ENCODE measurements at places on chromosomes 5 and 9.

GRCh38 chr5:192970-193831 lies 1.9 kb downstream of the LRRC14B start:
- DNase-seq, result no peak

DNA sequence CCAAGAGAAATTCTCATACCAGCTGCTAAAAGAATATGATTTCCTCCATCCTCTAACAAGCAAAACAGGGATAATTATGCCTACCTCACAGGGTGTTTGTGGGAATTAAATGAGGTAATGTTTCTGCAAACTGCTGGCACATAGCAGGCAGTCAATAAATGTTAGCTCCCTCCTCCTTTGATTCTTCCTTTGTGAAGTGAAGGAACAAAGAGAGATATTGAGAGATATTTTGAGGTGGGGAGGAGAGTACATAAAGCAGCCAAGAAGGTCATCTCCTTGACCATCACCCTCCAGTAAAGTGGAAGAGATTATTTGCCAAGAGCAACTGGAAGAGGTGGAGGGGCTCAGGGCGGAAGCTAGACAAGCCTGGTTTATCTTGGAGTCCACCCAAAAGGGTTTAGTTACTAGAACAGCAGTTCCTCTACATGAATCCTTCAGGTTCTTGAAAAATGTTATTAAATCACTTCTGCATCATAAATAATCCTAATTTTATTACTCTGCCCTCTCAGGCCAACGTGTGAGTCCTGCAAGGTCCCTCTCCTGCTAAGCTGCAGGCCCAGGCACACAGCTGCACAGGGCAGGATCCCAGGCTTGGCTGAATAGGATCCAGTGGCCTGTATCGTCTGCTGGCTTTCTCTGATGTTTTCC lies 35.0 kb upstream of the TLE1 start:
- no peak for DNase-seq

GRCh38 chr9:29435368-29435767 lies 1862.1 kb upstream of the C9orf72 start:
- DNase-seq, result no peak

DNA sequence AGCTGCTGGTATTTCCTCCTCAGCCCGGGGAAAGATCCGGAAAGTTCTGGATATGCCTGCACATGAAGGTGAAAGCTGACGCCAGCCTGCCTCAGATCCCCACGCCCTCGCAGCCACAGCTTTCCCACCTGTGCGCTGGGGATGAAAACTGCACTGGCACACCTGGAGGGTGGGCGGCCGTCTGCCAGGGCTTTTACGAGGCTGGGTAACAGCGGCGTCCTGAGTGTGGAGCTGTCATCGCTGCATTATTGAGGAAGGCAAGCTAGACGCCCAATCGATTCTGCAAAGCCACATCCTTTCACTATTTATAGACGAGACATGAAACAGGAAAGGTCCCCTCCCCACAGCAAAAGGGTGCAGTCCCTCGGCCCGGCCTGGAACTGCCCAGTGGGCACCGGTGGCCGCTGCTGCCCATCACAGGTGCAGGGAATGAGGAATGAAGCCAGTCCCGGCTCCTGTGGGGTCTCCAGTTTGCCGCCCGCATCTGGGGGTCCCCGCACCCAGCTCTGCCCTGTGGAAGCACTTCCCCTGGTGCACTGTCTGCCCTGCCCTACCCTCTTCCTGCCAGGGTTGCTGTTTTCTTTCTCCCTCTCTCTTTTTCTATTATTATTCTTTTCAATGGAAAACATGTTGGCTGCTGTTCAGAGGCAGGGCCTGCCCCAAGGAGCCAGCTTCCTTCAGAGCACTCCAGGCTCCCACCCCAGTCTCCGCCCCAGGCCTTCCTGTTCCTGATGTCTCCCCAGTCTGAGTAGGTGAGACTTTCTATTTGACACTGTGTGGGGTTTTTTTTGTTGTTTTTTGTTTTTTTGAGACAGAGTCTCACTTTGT lies 7.0 kb downstream of the NOTCH1 start:
- DNase-seq, result no peak

GRCh38 chr9:120714846-120715388 lies 647 bp upstream of the MEGF9 start:
- DNase-seq, result no peak

DNA sequence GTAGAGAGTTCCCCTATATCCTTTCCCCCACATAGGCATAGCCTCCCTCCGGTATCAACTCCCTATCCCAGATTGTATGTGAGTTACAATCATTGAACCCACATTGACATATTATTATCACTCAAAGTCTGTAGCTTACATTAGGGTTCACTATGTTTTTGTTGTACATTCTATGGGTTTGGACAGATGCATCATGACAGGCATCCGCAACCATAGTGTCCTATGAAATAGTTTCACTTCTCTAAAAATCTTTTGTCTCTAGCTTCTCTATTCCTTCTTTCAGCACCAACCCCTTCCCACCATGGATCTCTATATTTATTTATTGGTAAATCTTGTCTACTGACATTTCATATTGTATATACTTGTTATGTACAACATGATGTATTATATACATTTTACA lies 31.6 kb downstream of the TAF11L14 start:
- no peak for DNase-seq

DNA sequence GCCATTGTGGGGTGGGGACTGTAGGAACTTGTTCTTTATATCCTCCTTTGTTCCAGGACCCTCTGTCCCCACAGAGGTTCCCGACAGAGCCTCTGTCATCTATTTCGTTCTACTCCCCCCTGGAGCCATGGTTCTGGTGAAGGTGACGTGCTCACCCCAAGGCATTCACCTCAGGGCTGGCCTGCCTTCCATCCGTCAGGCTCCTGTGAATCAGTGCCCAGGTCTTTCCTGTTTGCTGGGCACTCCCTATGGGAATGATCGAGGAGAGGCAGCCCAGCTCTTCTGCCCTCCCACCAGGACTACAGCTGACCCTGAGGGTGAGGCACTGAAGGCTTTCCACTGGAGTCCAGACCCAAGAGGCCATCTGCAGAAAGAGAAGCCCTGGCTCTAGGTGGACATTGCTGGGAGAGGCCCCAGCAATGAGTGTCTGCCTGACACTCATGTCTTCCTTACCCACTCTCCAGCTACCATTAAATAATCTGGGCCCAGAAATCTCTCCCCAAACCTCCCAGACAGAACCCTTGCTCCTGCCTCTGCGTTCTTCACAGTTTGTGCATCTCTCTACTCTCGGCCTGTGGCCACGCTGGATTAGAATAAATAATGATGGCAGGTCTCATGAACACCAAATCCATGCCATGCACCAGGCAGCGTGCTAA lies 214.2 kb downstream of the FSTL4 start:
- no peak for DNase-seq

DNA sequence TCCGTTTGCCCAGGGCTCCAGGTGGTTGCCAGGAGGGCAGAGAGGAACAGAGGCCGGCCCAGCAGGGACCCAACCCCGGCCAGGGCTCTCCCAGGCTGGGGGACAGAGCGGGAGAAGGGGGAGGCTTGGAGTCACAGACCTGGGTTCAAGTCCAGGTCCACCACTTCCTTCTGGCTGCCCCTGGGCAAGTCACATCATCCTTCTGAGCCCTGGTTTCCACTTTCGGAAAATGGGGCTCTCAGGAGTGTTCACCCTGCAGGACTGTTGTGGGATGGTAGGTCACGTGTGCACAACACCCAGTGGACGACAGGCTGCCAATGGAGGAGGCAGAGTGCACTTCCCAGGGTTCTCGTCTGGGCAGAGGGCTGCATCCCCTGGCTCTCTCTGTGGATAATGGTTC lies 245.4 kb downstream of the PBX3 start:
- DNase-seq, result no peak

DNA sequence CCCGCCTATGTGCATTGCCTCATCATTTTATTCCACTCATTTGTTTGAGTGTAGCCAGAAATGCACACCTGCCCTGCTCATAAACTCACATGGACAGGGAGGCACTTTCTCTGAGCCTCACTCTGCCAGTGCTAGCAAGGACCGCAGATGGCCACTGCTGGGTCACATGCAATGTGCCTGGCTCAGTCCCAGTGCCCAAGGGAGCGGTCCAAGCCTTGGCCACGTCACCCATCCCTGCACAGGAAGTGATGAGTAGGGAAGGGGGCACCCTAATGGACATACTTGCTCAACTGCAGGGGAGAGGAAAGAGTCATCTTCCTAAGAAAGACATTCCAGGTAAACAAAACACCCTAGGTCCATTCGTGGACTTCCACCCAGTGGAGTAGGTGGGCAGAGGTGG lies 630.9 kb downstream of the IRX1 start:
- DNase-seq, result no peak

GRCh38 chr9:31078175-31078574 lies 1306.3 kb upstream of the ACO1 start:
- no peak for DNase-seq

DNA sequence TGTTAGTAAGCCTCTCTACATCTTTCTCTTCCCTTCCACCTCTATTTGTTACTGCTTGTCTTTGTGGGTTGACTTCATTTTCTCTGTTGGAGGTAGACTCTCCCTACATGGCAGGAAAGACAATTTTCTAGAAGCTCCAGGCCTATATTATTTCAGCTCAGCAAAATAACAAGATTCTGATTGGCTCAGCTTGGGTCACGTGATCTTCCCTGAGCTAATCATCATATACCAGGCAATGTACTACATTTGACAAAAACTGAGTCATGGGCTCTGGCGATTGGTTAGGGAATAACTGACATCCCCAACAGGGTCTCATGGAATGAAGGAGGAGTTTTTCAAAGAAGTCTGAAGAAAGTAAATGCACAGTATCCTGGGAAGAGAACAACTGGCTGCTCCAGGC lies 65.6 kb upstream of the NR3C1 start:
- no peak for DNase-seq

DNA sequence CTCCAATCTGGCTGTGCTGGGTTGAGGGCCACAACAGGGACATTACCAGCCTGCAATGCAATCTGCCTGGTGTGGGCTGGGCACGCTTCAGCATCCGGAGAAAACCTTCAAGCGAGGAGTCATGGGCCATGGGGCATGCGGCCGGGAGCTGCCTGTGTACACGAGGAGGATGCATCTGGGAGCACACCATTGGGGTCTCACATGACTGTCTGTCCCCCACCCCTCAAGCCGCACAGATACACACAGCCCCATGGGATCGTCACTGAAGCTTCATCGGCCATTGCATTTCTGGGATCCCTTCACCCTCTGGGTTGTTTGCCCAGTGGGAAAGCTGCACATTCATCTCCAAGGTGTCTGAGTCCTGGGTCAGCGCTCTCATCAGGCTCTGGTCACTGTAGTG lies 9.9 kb downstream of the LCN1 start:
- no peak for DNase-seq

- no peak for DNase-seq
Observed at GRCh38 chr5:116492776-116493175, 81.8 kb downstream of the SEMA6A start.

- no peak for DNase-seq
Observed at GRCh38 chr9:27204578-27204977, 92.4 kb downstream of the EQTN start.

- no peak for DNase-seq
Observed at GRCh38 chr9:70883056-70883455, 238.4 kb downstream of the TRPM3 start.

DNA sequence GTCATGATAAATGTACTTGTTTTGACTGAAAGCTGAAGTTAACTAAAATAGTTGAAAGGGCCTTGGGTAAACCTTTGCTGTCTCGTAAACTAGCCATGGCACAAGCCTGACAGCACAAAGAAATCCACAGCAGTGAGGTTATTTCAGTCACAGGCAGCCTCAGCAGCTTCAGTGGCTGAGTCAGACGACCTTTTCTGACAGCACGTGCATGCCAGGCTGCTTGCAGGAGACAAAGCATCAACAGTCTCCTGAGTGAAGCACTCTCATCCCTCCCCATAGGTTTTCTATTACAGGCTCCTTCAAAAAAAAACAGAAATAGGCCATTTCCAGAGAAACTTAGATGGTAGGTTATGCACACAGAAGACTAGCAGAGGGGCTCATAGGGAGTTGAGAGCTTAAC lies 34.6 kb downstream of the OXCT1 start:
- DNase-seq, result no peak

GRCh38 chr9:132002643-132003318 lies 76.9 kb downstream of the MED27 start:
- no peak for DNase-seq

- no peak for DNase-seq
Observed at GRCh38 chr5:14277385-14278320, 134.5 kb downstream of the TRIO start.

All from activated CD8-positive, alpha-beta memory T cell treated with anti-CD3 and anti-CD28 coated beads for 1 hour (primary cell).